ENCODE measurements at places on chromosomes 16 and 17.

- no peak for DNase-seq
These were observed 130.5 kb downstream of the NPIPB5 start for GRCh38 chr16:22641131-22641628.

GRCh38 chr16:79420493-79420892 is 180.0 kb downstream of the MAF start:
- no peak for DNase-seq

- no peak for DNase-seq
These were observed 36.8 kb downstream of the TRIM37 start for GRCh38 chr17:59069856-59070255.

- DNase-seq = peak; percentile 16
These were observed 155.7 kb downstream of the SOCS1 start for GRCh38 chr16:11100239-11100750.

GRCh38 chr17:41442739-41443138 is 2.0 kb upstream of the KRT38 start:
- no peak for DNase-seq

DNA sequence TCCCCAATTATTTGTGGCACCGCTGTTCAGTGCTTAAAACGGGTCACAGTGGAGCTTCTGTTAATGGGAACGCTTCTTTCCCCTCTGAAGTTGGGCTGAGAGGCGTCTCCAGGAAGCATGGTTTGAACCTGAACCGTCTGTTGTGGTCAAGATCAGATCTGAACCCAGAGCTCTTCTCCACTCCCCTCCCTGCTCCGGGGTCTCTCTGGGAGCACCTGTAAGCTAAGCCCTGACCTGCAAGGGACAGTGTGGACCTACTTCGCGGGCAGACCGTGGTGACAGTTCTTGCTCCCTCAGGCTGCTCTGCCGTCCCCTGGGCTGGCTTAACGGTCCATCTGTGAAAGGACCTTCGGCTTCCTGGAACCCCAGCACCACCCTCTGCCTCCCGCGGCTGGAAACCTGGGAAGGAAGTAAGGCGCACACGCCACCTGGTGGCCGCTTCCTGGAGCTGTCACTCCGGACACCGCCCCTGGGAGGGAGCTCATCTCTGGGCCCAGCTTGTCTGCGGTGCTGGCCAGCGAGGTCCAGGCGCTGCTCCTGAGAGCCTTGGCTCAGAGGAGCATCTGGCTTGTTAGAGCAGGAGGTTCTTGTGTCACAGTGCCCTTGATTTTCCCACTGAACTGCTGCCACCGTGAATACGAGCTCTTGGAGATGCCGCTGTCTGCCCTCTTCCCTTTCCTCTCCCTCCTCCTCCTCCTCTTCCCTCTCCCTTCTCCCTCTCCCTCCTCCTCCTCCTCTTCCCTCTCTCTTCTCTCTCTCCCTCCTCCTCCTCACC is 518.5 kb upstream of the EEF2KMT start:
- DNase-seq = peak; percentile 73

GRCh38 chr16:87740441-87740840 is 25.3 kb downstream of the KLHDC4 start:
- no peak for DNase-seq

DNA sequence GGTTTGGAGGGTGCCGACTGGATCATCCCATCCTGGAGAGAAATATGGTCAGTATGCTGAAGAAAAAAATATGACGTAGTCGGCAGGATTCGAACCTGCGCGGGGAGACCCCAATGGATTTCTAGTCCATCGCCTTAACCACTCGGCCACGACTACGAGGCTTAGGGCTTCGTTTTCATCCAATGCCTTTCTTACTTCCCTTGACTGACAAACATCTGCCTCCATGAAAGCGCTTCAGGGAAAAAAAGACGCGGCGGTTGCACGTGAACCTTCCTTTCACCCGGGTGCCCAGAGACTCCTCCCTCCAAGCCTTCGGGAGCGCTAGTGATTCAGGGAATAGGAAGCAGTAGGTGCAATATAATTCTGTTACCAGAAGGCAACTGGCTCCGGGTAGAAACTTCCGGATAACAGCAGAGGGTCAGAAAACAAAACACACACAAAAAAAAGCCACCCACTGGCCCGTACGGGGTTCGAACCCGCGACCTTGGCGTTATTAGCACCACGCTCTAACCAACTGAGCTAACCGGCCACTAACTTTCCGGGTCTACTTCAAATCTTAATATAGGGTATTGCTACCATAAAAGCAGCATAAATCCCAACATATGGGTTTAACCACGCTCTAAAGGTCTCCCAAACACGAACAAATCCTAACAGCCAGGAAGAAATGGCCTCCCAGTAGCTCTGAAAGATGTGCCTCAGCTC is 16.3 kb upstream of the AURKB start:
- DNase-seq = peak; percentile 80

- DNase-seq = no peak
These were observed 13.6 kb downstream of the TMEM220 start for GRCh38 chr17:10716218-10716617.

DNA sequence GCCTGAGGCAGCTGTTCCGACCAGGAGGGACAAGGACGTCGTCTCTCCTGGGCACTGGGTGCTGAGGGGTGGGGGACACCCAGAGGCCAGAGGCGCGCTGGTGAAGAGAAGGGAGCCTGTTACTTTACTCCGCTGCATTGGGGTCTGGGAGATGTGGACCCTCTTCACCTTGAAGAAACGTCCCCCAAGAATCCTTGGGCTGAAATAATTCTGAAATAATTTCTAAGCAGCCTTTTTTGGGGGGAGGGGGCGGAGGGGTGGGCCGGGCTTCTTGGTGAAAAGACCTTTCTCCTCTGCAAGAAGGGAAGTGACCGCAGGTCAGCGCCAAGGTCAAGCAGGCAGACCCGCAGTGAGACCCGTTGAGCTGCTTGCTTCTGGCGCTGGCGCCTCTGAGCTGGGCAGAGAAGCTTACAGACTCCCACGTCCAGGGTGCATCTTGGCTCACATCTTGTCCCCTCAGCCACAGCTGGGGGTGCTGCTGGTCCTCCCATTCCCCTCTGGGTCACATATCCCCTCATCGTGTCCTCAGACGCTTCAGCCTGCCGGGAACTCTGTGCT is 1.1 kb downstream of the SYT17 start:
- DNase-seq = no peak

DNA sequence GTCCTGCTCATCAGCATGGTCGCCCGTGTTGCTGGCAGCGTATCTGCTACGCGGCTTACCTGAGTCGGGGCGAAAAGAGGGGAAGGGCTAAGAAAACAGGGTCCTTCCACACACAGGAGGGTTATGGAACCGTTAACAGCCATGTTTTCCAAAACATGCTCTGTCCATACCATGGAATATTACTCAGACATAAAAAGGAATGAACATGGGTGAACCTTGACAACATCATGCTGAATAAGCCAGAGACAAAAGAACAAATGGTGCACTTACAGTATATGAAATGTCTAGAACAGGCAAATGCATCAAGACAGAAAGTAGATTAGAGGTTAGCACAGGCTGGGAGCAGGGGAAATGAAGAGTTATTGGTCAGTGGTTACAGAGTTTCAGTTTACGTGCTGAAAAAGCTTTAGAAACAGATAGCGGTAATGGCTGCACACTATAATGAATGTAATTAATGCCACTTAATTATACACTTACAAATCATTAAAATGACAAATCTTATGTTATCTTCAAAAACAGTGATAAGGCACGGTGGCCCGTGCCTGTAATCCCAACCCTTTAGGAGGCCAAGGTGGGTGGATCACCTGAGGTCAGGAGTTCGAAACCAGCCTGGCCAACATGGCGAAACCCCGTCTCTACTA is 7.8 kb downstream of the NPRL3 start:
- no peak for DNase-seq

DNA sequence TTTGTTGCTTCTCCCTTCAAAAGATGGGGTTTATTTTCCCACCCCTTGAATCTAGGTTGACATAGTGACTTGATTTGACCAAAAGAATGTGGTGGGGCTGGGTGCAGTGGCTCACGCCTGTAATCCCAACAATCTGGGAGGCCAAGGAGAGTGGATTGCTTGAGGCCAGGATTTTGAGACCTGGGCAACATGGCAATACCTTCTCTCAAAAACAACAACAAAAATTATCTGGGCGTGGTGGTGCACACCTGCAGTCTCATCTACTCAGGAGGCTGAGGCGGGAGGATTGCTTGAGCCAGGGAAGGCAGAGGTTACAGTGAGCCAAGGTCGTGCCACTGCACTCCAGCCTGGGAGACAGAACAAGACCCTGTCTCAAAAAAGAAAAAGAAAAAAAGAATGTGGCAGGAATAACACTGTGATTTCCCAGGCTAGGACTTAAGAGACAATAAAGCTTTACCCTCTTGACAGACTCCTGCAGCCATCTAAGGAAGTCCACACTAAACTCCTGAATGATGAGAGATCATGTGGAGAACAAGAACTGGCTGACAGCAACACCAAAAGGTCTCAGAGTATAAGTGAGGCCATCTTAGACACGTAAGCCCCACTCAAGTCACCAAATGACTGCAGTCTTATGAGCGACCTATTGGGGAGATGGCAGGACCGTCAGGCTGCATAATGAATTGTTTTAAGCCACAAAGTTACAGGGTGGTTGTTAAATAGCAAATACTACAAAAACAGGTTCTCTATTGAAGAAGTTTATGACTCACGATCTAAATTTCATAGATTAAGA is 37.0 kb downstream of the FBXL20 start:
- no peak for DNase-seq

- DNase-seq = peak; percentile 46
These were observed 8.2 kb upstream of the CIITA start for GRCh38 chr16:10868596-10869469.

DNA sequence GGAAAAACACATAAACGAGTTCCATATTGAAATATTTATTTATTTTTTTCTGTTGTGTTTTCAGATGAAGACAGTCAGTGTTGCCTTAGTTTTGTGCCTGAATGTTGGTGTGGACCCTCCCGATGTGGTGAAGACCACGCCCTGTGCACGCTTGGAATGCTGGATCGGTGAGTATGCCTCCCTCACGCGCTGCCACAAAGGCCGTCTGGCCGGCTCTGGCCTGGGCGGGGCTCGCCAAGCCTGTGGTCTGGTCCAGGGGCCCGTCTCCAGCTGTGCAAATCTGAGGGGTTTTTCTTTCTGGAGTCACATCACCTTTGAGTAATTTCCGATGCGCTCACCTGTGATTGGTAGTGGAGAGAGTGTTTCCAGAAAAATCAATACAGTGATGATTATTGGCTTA is 81.0 kb downstream of the RPTOR start:
- DNase-seq = no peak

- DNase-seq = no peak
These were observed 101.2 kb downstream of the KCNJ2 start for GRCh38 chr17:70270554-70270953.

- DNase-seq = no peak
These were observed 166.0 kb downstream of the AHSP start for GRCh38 chr16:31693733-31694132.

DNA sequence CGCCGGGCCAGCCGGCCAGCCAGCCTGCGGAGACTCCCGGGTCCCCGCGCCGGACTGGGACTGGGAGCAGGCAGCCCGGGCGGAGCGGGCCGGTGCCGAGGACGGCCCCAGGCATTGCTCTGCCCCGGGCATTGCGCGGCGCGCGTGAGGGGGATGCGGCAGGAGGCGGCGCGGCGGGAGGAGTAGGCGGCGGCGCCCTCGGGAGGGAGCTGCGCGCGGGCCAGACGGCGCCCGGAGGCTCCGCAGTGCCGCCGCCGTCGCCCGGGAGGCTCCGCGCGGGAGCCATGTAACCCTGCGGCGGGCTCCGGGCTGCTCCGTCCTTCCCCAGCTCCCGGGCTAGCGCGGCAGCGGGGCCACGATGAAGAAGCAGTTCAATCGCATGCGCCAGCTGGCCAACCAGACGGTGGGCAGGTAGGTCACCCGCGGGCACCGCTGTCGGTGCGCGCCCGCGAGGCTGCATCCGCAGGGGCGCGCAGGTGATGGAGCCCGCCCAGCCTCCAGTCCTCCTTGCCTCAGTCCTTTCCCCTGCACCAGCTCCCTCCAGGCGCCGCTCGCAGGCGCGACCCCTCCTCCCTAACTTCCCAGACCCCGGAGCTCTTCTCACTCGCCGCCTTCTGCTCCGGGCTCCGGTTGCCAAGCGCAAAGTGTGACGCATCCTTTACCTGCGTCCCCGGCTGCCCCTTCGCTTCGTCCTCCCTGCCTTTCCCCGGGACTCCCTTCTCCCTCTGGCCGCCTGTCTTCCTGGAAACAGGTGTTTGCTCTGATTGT is at the start of gene ARHGAP44:
Gene ARHGAP44, plus strand, starts transcription at position 18 of the 768 bp plus-strand sequence. Its CDS starts 341 bp downstream, at position 359.
- DNase-seq = peak; percentile 68

- no peak for DNase-seq
These were observed 35.2 kb downstream of the TNFRSF13B start for GRCh38 chr17:16936536-16937310.

DNA sequence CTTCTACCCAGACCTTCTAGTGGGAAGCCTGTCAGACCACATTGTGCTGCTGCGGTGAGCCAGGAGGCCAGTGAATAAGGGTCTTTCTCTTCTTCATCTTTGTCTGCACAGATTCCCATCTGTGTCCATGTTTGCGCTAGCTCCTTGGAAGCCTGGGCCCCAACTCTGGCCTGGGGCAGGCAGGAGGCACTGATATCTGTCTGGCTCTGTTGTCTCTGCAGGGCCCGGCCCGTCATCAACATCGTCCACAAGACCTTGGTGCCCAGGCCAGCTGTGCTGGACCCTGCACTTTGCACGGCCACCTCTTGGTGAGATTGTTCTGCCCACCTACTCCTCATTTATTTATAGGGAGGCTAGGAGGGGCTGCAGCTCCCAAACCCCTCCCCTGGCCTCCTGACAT is 18.3 kb downstream of the ITGA3 start:
- no peak for DNase-seq

DNA sequence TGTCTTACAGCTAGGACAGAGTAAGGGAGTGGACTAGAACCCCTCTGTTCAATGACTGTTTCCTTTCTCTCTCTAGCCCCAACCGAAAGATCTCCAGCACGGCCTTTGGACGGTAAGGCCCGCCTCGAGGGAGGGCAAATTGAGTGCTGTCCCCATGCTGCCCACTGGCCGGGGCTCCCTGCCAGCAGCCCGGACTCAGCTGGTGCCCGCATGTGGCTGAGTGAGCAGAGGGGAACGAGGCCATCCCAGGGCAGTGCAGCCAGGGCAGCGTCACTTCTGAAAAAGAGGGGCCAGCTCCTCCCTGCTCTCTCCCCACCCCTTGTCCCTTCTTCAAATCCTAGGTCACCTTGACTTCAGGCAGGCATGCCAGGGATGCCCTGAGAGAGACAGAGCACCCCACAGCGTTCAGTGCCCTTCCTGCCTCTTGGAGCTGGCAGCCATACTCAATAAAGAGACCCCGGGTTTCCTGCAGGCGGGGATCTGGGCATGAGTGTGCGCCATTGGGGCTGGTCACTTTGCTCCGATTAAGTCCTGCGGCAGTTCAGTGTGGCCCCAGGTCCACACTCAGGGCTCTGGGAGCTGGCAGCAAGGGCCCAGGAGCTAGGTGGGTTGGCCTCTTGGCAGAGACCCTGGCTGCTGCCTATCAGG is 130.9 kb downstream of the RAB11FIP4 start:
- DNase-seq = peak; percentile 29

Data from midbrain (tissue), 1 donor.